Stimulated activated CD4-positive, alpha-beta T cell treated with anti-CD3 and anti-CD28 coated beads, Interleukin-12 subunit alpha, Interleukin-12 subunit beta, amount 100 ng/mL, for 24 hours (primary cell): ENCODE measurements at places on chromosomes 3 and 15.

DNA sequence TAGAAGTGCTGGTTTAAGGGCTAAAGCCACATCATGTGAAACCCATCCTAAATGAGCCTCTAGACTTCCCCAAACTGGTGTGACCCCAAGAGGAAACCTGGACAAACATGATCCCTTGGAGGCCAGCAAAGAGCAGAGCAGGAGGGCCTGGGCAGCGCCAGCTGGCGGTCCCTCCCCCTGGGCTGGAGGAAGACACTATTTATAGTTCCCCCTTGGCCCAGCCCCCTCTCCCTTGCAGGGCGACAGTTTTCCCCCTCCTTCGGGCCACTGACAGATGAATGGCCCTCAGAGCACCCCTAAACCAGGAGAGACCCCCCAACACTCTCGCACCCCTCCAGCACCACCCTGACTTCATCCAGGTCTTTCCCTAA, 2.9 kb downstream of the UCN2 start:
- DNase-seq = no peak

GRCh38 chr3:48305396-48305795, 28.1 kb downstream of the SPINK8 start:
- no peak for DNase-seq

DNA sequence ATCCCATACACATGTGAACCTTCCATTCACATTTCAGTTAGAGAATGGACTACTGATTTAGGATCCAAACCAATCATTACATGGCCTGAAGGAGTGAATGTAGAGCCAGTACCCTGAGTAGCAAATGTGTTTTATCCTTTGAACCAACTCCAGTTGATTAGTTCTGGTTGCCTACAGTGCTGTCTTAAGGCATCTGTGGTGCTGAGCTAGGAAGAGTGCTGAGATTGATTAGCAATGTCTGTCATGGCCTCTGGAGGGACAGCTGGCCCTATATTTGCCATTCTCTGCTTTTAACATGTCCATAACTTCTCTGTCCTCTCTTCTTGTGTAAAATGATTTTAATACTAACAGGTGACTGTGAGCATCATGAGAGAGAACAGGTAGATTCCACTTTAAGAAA, 11.1 kb downstream of the LRTM1 start:
- no peak for DNase-seq

DNA sequence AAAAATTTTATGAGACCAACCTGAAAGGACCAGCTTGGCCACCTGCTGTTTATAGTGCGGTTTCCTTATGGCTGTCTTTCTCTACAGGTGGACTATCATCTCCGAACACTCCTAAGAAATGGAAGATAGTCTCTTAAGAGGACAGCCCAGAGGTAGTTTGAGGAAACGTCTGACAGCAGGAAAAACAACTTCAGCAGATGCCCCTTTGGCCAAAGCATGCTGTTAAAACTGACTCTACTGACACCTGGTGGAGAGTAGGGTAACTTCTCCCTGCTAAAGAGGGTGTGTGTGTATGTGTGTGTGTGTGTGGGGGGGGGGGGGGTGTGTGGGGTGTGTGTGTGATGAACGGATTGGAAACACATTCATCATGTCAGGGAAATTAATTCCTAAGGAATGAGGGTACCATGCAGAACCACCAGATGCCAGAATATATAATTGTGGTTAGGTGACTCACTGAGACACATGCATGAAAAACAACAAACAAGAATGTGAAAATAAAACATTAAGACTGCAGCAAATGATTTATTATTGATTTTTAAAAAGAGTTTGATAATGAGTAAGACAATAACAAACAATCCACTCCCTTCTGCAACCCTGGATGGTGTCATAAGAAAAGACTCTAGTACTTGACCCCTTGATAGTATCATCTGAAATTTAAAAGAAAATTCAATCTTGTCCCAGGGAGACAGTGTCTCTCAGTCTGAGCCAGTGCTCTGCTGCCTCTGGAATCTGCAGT, 256.5 kb downstream of the THRB start:
- no peak for DNase-seq

DNA sequence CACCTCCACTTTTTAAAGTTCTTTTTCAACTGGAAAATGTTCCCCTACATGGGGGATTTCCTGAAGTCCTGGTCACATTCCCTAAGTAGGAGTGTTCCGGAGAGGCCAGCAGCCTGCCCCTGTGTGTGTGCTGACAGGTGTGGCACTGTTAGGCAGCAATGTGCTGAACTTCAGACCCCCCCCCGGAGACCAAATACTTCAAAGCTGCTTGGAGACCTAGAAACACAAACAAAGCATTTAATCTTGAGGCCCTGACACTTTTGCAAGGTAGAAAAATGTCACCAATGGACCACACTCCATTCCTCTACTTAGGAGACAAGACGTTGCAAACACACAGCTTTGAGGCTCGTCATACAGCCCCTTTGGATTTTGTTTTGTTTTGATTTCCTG, 259.6 kb upstream of the CTNNB1 start:
- DNase-seq = no peak

- no peak for DNase-seq
Measured at GRCh38 chr3:64295594-64295993, 70.3 kb upstream of the PRICKLE2 start.

GRCh38 chr3:155737844-155738460, 6.9 kb downstream of the PLCH1 start:
- no peak for DNase-seq

DNA sequence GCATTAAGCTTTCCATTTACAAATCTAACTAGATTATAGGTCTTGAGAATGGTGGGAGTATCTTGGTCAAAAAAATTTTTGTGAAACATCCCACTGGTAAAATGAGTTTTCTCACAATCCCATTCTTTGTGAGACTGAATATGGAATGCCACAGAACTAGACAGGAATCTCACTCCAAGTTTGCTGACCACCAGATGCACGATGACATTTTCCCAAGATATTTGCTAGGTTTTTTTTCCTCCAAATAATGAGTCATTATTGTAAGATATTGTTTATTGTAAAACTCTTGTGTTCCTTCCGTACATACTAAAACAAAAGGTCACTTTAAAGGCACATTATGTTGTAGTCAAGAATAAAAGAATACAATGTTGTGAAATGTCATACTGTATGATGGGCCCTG, 53.9 kb downstream of the COPS2 start:
- no peak for DNase-seq

- DNase-seq = no peak
Measured at GRCh38 chr3:72353236-72354128, 494.8 kb downstream of the SHQ1 start.

GRCh38 chr3:42182555-42182954, 83.4 kb downstream of the CCK start:
- DNase-seq = no peak

GRCh38 chr3:188471723-188472122, 317.8 kb downstream of the LPP start:
- no peak for DNase-seq

GRCh38 chr15:91311986-91312385, 211.9 kb downstream of the SV2B start:
- no peak for DNase-seq

DNA sequence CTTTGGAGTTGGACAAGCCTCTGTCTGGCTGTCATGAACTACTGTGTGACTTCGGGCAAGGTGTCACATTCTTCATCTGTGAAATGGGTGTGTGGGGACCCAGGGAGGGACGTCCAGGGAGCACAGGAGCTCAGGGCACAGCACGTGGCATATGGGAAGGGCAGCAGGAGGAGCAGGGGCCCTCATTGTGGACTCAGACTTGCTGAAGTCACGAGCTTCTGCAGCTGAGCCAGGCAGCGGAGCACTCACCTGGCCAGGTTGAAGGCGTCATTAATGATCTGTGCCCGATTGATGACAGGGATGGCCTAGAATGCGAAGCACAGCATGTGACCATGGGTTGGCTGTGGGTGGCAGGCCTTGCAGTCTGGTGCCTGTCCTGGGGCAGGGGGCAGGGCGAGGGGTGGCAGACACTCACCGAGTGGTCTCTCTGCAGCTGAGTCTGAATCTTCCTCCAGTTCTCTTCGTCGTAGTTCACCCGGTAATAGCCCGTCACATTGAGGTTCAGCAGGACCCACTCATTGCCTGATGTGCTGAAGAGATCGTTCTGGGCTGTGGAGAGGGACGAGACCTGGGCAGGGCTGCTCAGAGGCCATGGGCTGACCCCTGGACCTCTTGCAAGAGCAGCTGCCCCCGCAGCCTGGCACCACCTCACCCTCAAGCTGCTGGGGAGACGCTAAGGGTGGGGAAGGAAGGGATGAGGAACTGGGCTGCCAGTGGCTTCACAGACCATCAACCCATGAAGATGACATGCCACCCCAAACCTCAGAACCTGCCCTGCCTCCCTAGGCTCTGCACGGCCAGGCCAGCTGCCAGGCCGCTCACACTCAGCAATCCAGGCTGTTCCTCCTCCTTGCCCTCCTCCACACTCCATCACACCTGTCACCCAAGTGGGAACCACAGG, 15.4 kb downstream of the ANPEP start:
- DNase-seq = no peak

- DNase-seq = no peak
Measured at GRCh38 chr3:149523512-149524299, 49.2 kb downstream of the TM4SF4 start.

GRCh38 chr3:52428151-52429005, 16.5 kb downstream of the SEMA3G start:
- DNase-seq = no peak
